Ovary (tissue), 10 donors: ENCODE measurements at places on chromosomes 3 and 15. TPM values are rescaled to one million over a fixed set of nuclear protein-coding genes. Genes with fewer than 3 reads are reported as not detected.

- DNase-seq = no peak
These were observed 71.0 kb upstream of the MDFIC2 start for GRCh38 chr3:70383360-70383831.

LRRK1 gene
- total RNA-seq = 8.6 TPM

DNA sequence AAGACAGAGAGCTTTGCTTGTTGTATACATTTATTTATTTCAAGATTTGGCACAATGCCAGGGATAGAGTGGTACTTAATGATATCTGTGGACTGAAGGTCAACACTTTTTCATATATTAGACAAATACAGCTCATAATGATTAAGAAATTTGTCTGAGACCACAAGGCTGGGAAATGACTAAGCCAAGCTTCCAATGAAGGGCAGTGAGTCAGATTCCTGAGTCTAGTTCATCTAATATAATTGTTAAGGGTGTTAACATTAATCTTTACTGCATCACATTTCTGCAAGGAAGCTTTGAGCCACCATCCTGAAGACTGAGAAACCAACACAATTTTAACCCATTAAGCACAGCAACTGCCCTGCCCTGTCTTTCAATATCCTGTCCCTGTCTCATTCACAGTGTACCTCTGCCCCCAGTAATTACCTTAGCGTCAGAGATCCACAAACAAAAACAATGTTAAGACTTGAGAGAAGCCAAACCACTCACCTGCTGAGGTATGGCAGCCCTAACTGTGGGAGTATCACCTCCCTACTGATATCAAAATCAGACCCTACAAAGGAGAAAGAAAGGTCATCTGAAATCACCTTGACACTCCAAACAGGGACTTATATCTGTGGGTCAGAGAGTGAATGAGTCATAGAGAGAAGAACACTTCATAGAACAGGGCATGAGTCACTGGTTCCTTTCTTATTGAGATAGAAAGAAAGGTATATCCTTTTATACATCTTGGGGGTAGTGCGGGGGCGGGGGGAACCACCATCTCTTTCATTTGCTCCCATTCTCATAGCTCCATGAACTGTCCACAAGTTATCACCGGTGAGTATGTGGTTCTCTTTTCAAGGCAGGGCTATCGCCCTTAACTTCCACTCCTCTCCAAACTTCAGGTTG is 74.7 kb downstream of the MAGI1 start:
- no peak for DNase-seq

PLA2G4E gene
- total RNA-seq = not detected

- DNase-seq = no peak
These were observed 47.3 kb upstream of the TCF12 start for GRCh38 chr15:56871185-56871584.
